ENCODE measurements at places on chromosomes 13 and 19.

DNA sequence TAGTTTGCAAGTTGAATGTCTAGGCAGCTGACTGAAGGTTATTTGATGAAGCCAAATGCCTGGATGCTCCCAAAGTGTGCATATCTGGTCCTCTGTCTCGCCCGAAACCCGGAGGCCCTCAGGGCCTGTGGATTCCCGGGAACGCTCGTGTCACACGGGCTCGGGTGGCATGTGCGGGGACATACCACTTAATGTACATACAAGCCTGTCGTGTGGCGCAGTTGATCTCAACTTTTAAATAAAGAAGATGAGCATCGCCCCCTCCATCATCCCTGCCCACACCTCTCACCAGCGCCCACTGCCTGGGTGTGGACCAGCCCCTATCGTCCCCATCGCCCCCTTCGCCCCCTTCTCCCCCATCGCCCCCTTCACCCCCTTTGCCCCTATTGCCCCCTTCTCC, 33.9 kb downstream of the ATP11A start:
- no peak for DNase-seq

DNA sequence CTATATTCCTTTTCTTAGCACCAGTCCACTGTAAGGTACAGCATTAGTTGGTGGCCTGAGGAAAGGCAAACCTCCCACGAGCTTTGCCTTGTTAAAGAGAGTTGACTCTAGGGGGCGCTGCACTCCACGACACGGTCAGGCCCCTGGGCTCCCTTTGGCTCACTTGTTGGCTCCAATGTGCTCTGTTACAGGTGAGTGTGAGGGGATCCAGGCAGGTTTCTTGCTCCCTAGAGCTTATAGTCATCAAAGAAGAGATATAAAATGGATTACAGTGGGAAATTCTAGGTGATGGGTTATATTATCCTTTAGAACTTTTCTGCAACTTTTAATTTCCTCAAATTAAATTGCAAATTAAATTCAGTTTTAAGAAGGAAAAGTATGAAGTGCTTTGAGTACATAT, 3.7 kb downstream of the WDR87 start:
- peak; percentile 77 for DNase-seq

DNA sequence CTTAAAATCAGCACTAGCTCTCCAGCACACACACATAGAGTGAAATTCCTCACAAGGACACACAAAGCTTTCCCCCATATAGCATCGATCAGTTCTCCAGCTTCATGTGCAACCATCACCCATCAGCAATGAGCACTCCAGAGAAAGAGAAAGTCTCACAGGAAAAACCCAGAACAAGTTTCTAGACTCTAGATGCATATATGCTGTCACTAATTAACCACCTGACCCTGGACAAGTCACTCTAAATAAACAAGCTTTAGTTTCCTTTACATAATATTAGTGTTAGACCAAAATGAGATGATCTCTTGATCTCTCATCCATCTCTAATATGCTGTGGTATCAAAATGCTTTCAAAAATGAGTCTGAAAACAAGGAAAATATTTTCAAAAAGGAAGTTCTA, 81.2 kb downstream of the TBC1D4 start:
- no peak for DNase-seq

- peak; percentile 93 for DNase-seq
These were observed 71.4 kb downstream of the MIPEP start for GRCh38 chr13:23817830-23818229.

DNA sequence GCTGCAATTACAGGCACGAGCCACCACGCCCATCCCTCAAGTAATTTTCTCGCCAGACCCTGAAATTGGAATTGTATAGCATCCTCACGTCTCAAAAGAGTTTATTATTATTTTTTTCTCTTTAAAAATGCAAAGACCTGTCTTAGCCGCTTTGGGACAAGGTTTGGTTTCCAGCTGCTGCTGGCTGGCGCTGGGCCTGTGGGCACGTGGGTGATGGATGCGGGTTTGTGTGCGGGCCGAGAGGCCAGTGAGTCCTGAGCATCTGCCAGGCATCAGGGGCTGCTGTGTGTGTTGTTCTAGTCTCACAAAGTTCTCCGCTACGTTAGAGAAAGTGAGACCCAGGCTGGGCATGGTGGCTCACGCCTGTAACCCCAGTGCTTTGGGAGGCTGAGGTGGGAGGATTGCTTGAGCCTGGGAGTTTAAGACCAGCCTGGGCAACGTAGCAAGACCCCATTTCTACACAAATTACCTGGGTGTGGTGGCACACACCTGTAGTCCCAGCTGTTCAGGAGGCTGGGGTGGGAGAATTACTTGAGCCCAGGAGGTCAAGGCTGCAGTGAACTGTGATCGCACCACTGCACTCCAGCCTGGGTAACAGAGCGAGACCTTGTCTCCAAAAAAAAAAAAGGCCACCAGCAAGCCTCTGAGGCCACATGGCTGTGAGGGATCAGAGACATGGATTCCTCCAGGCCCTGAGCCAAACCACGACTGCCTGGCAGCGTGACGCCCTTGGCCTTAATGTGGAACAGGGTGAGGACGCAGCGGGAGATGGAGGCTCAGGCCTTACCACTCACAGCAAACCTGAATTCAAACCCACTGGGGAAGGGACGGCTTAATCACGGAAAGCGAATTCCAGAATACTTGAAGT, 4.7 kb upstream of the TMPRSS9 start:
- no peak for DNase-seq

- DNase-seq = peak; percentile 40
These were observed 535 bp downstream of the CDKN2D start for GRCh38 chr19:10568062-10568825.

DNA sequence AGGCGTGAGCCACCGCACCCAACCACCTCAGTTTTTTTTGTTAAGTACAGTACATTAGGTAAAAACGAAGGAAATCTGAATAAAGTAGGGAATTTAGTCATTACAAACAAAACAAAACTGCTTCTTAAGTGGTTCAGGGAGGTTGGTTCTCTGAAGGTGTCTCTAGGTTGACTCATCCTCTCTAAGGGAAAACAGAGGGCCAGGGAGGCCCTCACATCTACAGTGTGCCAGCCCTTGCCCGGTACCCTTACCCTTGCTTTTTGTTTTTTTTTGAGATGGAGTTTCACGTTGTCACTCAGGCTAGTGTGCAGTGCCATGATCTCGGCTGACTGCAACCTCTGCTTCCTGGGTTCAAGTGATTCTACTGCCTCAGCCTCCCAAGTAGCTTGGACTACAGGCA, 17.2 kb upstream of the JUND start:
- DNase-seq = no peak

DNA sequence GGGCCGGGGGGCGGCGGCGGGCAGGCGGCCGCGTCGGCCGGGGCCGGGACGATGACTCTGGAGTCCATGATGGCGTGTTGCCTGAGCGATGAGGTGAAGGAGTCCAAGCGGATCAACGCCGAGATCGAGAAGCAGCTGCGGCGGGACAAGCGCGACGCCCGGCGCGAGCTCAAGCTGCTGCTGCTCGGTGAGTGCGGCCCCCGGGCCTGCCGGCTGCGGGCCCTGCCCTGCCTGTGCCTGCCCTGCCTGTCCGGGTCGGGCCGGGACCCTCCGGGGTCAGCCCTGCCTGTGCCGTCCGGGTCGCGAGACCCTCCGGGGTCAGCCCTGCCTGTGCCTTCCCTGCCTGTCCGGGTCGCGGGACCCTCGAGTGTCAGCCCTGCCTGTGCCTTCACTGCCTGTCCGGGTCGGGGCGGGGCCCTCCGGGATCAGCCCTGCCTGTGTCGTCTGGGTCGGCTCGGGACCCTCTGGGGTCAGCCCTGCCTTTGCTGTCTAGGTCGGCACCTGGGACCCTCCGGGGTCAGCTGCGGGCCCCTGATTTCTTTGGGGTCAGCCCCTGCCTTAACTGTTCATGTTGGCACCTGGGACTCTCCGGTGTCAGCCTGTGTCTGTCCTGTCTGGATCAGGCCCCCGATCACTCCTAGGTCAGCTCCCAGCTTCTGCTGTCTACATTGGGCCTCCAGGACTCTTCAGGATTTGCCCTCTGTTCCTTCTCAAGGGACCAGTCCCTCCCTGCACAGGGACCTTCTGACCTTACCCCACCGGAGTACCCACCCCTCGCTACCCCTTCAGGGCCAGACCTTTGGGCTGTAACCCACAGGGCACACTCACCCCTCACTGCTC, 659 bp downstream of the GNA11 start:
- no peak for DNase-seq

GRCh38 chr13:75432811-75433244, 49.1 kb downstream of the TBC1D4 start:
- no peak for DNase-seq

DNA sequence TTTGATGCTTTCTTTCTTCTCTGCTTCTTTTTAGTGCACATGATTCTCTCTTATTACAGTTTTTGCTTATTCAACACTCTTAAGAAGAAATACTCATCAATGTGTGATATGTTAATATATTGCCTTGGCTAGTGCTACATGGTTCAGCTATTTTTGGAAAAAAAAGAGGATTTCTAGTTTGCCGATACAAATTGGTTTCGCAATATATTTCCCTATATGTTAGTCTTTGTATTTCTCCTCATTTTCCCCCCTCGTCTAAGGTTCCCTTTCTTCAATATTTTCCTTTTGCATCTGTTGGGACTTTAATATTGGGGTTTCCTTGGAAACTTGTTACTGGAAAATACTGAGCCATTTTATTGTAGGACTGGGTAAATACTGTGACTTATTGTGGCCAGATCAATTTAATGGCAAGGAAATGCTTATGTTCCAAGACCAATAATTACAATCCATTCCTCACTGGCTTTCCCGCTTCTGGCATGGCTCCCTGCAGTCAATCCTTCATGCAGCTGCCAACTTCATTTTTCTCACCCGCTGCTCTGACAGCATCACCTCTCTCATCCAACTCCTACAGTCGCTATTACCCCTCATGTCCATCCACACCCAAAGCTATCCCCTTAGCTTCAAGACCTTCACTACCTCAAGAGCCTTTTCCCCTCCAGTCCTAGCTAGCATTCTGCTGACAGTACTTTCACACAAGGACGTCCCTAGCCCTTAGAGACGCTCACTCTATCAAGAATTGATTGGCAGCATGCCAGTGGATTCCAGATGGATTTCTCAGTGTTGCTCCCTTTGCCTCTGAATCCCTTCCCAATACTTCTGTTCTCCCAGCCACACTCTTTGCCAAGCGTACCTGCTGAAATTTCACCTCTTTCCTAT, 280.1 kb upstream of the TMTC4 start:
- DNase-seq = no peak

GRCh38 chr13:28579322-28579721, 79.6 kb upstream of the POMP start:
- DNase-seq = no peak

DNA sequence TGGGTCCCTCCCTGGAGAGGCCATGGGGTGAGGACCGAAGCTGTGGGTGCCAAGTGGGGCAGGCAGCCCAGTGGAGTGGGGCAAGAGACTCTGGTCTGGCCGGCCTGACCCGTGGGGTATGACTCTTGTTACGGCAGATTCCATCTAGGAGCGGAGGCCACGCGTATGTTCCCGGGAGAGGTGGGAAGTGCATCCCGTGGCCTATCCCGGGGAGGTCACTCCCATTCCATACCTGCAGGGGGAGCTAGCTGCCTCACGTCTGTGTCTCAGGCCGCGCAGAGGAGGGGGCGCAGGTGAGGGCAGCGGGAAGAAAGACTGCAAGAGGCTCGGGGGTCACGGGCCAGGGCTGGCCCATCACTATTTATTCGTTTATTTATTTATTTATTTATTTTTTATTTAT, 4.9 kb downstream of the CSNK1G2 start:
- DNase-seq = peak; percentile 56

- DNase-seq = no peak
These were observed 11.9 kb downstream of the SUGP1 start for GRCh38 chr19:19308373-19308772.

DNA sequence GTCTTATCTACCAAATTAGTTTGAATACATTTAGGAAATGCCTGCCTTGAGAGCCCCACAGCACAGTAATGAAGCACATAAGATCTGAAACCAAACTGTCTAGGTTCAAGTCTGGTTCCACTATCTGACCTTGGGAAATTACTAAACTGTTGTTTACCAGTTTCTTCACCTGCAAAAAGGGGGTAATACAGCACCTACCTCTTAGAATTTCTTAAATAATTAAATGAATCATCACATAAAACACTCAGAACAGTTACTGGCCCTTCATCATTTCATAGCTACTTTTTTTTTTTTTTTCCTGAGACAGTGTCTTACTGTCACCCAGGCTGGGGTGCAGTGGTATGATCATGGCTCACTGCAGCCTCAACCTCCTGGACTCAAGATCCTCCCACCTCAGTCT, 59.6 kb downstream of the USP12 start:
- DNase-seq = no peak

DNA sequence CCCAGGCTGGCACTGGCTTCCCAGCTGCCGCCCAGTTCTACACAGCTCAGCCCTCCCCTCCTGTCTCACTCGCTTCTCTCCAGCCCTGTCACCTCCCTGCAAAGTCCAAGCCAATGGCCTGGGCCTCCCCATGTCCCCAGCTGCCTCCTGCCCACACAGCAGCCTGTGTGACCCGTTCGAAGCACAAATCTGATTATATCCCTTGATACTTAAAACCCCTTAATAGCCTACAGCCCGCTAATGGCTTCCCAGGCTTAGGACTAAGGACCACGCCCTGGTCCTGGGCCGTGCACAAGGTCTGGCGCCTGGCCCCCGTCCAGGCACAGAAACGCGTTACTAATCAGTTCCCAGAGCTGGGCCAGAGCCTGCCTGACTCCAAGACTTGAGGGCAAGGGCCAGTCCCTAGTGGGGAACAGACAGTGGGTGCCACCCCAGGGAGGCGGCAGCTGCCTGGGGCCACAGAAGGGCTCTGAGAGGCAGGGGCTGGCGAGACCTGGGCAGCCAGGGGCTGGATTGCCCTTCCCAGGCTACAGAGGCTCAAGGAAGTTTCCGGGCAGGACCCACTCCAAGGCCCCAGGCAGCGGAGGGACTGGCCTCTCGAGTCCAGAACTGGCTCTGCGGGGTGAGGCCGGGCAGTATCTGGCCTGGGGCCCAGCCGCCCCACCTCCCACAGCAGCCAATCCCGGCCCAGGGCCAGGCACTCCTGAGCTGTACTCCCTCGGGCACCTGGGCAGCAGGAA, 10.4 kb downstream of the XAB2 start:
- DNase-seq = no peak

DNA sequence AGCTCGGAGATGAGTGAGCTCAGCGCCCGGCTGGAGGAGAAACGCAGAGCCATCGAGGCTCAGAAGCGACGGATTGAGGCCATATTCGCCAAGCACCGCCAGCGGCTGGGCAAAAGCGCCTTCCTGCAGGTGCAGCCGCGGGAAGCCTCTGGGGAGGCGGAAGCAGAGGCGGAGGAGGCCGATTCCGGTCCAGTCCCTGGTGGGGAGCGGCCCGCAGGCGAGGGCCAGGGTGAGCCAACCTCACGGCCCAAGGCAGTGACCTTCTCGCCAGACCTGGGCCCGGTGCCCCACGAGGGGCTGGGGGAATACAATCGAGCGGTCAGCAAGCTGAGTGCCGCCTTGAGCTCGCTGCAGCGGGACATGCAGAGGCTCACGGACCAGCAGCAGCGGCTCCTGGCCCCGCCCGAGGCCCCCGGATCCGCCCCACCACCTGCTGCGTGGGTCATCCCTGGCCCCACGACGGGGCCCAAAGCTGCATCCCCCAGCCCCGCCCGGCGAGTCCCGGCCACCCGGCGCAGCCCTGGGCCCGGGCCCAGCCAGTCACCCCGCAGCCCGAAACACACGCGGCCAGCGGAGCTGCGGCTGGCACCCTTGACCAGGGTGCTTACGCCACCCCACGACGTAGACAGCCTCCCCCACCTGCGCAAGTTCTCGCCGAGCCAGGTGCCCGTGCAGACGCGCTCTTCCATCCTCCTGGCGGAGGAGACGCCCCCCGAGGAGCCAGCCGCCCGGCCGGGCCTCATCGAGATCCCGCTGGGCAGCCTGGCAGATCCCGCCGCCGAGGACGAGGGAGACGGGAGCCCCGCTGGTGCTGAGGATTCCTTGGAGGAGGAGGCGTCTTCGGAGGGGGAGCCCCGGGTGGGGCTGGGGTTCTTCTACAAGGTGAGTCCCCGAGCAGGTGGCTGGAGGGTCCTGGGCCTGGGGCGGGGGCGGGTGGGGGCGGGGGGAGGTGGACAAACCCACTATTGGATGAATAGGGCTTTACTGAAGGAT, 16.8 kb downstream of the XAB2 start:
- DNase-seq = no peak
